ENCODE measurements at places on chromosomes 16 and 17.

DNA sequence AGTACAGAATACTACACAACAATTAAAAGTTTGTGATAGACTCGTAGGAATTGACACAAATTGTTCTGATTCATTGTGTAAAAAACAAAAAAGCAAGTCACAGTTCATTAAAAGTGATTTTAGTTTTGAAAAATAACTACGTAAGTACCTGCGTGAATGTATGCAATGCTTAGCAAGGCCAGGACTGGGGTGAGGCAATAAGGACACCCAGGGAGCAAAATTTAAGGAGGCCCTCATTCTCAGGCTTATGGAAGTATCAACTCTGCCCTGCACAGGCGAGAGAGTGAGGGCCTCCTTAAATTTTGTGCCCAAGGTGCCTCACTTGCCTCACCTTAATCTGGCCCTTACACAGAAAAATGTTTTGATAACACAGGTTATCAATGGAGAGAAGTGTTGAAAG lies 31.4 kb downstream of the NOG start:
- no peak for ATAC-seq

DNA sequence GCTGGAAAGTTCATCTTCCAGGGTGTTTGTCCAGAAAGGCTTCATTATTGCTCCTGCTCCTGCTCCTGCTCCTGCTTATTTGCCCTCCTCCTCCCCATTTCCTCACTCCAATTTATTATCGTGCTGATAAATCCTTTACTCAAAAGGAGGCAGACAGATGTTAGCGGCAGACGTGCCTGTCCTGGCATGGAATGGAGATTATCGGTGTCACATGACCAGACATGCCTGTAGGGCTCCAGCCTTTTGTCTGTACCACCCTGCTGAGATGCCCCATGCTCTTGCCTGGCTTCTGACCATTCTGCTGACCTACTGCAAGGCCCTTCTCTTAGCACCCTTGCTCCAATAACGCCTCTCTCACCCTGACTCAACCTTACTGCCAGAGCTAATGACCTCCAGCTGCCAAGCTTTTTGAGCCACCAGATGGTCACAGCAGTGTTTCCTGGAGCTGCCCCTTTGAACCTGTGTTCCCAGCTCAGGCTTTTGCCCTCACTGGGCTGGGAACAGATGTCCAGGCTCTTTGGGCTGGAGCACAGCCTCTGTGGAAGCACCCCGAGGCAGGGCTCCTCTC lies 12.8 kb downstream of the DNAH9 start:
- ATAC-seq: no peak

- no peak for ATAC-seq
Measured at GRCh38 chr17:29645515-29646051, 22.9 kb upstream of the CORO6 start.

- ATAC-seq: no peak
Measured at GRCh38 chr17:73278049-73278464, 16.4 kb upstream of the CPSF4L start.

DNA sequence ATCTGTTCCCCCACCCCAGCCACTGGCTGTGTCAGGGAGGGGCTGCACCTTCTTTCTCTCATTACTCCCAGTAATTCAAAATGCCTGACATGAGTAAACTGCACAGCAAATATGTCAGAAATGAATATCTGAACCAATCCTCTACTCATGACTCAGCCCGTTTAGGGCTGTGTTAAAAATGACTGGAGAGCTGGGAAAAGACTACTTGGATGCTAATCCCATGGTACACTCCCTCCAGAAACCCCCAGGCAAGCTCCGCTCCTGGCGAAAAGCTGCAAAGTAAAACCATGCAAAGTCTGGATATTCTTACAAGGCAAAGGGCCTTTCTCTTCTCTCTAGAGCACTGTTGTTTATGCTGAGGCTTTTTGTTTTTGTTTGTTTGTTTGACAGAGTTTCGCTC lies 448.1 kb upstream of the DYNLRB2 start:
- no peak for ATAC-seq

- ATAC-seq: no peak
Measured at GRCh38 chr16:79862601-79863000, 262.1 kb upstream of the MAF start.

DNA sequence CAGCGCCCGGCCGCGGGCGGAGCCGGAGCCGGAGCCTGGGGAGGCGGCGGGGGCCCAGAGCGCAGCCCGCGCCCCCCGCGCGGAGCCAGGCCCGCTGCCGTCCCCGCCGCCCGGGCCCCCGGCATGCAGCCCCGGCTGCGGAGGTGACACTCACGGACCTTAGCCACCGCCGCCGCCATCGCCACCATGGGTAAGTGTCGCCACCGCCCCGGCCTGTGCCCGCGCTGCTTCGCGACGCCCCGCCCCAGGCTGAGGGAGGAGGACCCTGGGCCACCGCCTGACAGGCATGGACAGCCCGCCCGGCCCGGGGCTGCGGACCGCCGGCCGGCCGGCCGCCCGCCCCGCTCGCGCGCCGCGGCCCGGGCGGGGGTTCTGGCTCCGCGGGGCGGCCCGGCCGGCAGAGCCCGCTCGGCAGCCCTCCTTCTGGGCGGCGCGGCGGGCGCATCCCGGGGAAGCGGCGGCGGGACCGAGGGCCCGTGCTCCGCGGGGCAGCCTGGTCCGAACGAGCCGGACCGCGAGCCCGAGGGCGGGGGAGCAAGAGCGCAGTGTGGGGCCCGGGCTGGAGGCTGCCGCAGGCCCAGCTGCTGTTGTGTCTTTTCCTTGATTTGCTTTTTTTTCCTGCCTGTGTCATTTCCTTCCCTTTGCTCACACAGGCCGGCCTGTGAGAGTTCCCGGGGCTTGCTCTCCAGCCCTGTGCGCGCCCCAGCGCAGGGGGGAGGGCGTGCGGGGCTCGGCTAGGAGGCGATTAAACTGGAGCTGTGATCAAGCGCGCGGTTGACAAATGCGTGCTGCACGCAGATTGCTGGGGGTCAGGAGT lies 565 bp downstream of the MAP3K3 start:
- peak; percentile 21 for ATAC-seq

GRCh38 chr16:88059701-88060386 lies 108.6 kb downstream of the BANP start:
- no peak for ATAC-seq

GRCh38 chr17:64036198-64036922 lies 15.9 kb upstream of the ICAM2 start:
- no peak for ATAC-seq

DNA sequence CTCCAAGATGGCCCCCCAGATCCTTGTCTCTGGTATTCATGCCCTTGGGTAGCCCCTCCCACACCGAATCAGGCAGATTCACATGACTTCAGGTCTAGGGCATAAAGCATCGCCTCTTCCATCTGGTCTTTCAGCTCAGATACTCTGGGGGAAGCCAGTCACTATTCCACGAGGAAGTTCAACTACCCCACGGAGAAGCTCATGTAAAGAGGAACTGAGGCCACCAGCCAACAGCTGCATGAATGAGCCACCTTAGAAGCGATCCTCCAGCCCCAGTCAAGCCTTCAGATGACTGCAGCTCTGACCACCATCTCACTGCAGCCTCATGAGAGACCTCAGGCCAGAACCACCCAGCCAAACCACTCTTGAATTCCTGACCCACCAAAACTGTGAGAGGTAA lies 54.1 kb downstream of the SOCS3 start:
- ATAC-seq: no peak

DNA sequence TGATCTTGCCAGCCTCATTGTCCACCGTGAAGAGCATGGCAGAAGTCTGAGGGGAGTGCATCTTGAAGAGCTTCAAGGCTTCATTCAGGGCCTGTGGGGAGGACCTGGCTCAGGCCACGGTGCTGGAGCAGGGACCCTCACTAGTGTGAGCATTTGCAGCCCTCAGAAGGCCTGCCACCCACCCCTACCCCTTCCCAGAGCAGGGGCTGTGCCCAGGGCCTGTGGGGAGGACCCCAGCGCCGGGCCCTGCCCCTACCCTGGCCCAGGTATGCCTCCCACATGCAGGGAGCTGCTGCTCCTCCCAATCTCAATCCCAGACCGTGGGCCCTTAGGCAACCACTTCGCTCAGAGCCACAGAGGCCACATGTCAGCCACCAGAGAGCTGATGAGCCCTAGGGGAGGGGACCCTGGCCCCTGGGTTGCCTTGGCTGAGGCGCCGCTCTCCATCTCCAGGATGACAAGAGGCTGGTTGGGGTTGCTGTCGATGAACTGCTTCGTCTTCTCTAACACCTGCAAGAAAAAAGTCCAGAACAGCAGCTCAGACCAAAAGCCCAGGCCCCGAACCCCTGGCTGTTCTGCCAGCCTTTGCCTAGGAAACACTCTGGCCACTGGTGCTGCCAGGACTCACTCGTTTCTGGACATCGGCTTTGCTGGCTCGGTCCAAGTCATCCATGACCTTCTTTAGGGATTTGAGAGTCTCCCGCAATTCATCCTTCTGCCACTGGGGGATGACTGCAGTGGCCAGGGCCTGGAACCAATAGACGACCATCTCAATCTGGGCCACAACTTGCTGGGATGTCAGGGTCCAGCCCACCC lies 1.8 kb upstream of the EXOSC6 start:
- ATAC-seq: no peak

GRCh38 chr16:84396537-84397008 lies 28.2 kb downstream of the ATP2C2 start:
- no peak for ATAC-seq

DNA sequence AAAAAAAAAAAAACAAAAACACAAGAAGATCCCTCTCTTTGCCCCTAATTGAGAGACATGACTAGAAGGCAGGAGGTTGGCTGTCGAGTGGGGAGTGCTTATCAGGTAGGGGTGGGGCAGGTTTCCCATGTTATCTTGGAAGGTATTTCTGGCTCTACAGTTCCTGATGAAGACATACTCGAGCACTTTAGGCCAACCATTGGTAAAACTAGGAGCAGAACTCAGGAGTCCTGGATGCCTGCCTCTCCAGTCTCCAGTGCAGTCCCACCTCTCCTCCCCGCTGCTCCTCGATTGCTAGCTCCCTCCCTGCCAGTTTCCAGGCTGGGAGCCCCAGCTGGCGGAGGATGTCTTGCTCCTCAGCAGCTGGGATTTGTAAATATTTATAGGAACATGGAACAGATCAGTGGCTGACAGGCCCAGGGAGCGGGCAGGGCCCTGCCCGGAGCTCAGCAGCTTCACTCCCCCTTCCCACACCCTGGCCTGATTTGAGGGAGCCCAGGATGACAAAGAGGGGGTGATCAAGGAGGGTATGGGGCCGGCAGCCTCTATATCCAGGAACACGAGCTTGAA lies 11.4 kb upstream of the C1QL1 start:
- no peak for ATAC-seq

GRCh38 chr17:4944163-4944553 lies 4.1 kb downstream of the RNF167 start:
- no peak for ATAC-seq

- no peak for ATAC-seq
Measured at GRCh38 chr17:78568494-78569115, 8.6 kb downstream of the DNAH17 start.

DNA sequence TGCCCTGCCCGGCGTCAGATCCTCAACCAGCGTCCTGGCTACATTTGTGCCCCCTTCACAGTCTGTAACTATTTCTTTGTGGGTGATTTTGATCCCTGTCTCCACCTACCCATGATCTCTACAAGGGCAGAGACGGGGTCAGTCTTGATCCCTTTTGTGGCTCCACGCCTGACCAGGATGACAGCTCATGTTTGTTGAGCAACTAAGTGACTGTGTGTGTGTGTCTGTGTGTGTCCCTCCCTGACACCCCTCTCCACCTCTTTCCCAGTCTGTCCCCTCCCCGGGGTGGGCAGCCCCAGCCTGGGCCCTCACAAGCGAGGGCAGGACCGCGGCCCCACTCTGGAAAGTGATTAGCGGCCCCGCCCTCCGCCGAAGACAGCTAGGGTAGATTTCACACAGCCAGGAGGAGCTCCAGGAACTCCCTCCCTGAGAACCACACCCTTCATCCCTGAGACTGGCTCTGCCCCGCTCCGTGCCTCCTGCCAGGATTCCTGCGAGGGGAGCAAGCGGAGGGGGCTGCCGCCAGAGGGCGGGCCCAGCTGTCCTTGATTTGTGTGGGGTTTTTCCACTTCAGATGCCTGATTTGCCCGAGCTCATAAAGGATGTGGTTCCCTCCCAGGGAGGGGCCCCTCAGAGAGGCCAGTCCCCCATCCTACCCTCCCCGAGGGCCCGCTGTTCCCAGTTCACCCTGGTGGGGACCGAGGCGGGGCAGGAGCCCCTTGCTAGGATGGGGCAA lies 5.3 kb upstream of the HS3ST6 start:
- no peak for ATAC-seq
